Activated T-cell treated with anti-CD3 and anti-CD28 coated beads for 4 hours (primary cell): ENCODE measurements at places on chromosomes 11 and 22.

- no peak for DNase-seq
These were observed 33.3 kb downstream of the RBFOX2 start for GRCh38 chr22:35995348-35995747.

DNA sequence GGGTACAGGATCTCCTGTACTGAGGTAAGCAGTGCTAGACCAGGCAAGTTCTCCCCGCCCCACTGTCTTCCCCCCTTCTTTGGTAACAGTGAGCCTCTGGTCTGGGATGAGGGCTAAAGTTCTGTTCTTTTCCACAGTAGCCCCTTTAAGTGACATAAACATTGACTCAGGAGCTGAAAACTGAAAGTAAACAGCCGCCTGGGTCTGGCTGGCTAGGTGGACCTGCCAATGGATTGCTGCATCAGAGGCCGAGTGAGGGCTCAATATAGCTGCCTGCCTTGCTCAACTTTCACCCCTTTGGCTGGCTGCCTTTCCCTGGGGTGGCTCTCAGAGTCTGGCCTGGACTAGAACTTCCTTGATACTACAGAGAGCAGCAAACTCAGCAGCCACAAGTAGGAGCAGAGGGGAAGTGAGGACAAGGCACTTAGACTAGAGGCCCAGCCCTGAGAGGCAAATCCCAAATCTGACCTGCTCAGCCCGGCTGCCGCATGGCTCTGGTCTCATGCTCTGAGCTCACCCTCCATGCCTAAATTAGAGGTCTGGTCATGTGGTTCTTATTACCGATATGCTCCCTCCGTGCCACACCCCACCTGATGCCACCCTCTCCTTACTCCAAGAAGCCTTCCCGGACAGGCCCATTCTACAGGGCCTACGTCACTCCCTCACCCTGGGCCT, 9.6 kb upstream of the UCP3 start:
- DNase-seq = no peak

GRCh38 chr11:66659763-66660162, 17.9 kb downstream of the RBM4B start:
- DNase-seq = no peak

- no peak for DNase-seq
These were observed 82.6 kb downstream of the RAB30 start for GRCh38 chr11:82988936-82989627.

DNA sequence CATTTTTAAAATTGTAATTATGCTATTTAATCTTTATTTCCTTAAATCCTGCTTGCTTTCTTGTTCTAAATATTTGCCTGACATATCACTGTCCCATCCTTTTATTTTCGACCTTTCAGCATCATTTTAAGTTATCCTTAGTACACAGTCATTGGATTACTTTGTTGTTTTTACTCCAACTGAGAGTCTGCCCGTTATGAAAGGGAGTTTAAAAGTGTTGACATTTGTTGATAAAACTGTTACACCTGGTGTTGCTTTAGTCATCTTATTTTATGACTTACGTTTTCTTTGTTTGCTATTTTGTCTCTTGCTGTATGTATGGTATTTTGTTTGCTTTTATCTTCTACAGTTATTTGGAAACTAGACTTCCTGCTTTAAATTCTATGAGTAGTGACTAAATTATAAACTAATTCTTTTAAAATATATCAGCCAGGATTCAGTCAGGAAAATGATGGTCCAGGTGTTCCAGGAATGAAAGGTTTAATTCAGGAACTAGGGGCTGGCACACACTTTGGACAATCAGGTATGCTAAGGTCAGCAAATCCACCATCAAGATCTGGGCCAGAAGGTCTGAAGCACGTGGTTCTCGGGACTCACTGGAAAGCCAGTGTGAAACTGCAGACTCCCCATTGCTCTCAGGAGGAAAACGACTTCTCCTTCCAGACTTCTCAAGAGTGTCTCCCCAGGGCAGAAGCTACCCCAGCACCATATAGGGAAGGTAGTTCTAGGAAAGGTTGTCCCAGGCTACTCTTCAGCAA, 86.0 kb downstream of the RASSF10 start:
- no peak for DNase-seq

DNA sequence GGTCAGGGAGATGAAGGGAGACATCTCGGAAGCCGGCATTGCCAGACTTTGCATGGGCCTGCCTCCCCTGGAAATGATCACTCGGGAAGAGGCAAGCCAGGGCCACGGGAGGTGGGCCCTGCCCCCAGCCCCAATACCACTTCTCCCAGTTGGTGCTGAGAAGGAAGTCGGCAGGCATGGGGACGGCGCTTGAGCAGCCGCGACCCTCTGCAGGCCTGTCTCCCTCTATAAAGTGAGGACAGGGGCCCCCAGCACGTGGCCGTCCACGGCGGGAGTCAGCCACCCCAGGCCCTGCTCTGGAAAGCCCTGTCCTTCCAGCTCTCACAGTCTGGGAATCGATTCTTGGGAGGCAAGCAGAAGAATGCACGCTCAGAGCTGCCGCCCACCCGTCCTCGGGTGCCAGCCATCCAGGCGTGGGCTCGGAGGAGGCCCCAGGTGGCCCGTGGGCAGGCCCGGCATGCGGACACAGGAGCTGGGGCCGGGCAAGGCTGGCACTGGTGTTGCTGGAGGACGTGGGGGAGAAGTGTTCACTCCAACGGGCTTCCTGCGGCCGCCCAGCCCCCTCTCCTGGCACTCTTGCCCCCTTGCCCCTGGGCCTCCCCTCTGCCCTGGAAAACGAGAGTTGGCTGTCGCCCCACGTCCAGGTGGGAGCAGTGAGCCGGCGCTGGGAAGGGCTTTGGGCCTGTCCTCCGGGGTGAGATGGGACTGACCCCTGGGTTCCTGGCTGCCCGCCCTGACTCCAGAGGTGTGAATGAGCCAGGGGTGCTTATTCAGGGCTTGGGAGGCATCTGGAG, 77.5 kb downstream of the CACNA1I start:
- DNase-seq = no peak

DNA sequence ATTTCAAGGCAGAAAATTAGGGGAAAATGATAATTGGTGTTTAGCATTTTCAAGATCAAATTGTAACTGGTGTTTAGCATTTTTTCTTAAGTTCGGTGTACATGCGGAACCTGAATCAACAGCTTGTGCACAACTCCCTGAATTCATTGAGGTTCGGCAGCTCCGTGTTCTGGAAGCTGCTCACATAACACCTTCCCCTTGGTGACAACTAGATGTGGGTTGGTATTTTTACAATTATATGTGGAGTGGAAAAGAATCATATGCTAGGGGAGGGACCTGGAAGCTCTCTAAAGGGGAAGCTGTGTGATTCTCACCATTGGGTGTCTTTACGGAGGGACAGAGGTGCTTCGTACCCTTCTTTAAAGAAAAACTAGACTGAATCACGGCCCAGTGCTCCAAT, 199.0 kb upstream of the MTNR1B start:
- no peak for DNase-seq

DNA sequence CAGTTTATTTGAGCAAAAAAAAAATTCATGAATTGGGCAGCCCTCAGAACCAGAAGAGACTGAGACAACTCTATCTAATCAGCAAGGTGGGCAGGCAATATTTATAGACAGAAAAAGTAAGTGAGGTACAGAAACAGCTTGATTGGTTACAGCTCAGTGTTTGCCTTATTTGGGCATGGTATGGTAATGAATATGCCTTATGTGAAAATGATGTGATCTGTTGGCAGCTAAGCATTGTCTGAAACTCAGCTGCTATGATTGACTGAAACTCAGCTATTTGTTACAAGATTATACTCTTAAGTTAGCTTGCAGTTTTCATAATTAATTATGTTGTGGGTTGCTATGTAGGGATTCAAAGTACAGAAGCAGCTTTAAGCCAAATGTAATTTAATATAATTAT, 127.6 kb downstream of the CNTN5 start:
- no peak for DNase-seq

DNA sequence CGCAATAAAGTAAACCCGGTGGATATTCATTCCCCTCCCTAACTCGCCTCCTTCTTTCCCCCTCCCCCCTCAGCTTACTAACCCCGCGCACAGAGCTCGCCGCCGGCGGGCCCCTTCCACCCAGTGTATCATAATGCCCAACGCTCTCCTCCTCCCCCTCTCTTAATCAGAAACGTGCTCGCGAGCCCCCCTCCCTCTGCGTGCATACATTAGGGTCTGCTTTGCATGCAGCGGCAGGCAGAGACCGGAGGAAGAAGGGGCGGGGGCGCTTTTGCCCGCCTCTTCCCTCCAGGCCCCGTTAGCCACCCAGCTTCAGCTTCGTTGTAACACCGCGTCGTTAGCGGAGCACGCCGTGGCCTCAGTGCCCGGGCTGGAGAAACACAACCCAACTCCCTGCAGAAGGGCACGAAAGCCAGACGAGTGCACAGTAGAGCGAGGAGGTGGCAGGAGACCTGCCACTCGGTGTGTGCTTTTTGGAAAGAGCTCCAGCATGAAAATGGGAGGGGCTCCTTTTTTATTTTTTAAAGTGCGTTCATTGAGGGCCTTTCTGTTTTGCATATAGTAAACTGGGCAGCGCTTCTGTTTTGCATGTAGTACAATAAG, 901 bp upstream of the KMT2A start:
- peak; percentile 21 for DNase-seq

GRCh38 chr11:123628936-123629683, 25.3 kb downstream of the SCN3B start:
- no peak for DNase-seq

- no peak for DNase-seq
These were observed 1116.9 kb downstream of the TBC1D22A start for GRCh38 chr22:47879346-47879745.

- DNase-seq = no peak
These were observed 19.9 kb upstream of the TEF start for GRCh38 chr22:41361716-41362310.

DNA sequence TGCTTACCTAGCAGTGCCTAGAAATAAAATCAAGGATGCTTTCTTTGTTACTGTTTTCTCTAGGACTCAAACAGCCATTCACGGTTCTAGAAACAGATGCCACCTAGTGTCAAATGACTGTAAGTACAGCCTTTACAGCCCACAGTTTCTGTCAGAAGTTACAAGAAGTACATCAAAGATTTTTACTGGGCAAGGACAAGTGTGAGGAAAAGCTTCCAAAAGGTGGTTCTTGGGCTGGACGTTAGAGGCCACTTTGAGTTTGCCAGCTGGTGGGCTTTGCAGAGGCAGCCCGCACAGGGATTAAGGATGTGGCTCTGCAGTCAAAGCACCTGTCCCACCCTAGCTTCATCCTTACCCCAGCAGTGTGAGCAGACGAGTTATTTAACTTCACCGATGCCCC, 6.9 kb downstream of the KMT5B start:
- no peak for DNase-seq

GRCh38 chr11:15349413-15349812, 234.7 kb downstream of the INSC start:
- DNase-seq = no peak

- DNase-seq = no peak
These were observed 556 bp downstream of the CRYBB2 start for GRCh38 chr22:25219948-25220442.

DNA sequence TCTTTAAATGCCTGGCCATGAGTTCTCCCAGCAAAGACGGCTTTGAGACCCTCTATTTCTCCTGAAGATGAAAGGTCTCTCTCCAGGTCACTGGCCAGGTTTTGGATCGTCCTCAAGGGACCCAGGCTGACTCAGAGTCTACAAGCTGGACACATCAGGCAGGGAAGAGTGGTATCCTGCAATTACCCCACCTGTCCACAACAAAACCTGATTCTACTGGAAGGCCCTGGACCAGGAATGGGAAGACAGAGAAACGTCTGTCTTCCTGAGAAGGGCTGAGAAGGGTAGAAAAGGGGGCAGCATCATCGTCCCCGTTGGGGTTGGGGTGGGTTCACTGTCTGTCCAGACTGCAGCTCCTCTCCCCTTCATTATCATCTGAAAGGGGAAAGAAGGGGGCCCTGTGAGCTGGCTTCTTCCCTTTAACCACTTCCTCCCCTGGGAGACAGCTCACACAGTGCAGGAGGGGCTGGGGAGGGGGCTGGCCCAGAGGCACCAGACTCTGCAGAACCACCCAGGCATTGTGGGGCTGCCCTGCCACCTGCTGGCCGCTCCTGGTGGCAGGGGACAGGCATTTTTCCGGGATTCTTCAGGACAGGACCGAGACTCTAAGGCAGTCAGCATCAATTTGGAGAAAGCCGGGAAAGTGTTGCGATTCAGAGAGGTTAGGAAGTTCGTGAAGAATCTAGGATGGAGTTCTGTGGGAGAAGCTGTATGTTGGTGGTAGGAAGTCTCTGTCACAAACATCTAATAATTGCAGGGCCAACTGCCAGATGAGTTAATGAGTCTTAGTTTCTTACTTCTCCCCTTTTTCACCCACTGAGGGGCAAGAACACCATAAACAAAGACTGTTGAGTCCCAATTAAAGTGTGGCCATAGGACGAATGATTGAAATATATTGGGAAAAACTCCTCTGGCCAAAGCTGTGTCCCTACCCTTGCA, 57.6 kb downstream of the SYN3 start:
- peak; percentile 5 for DNase-seq

DNA sequence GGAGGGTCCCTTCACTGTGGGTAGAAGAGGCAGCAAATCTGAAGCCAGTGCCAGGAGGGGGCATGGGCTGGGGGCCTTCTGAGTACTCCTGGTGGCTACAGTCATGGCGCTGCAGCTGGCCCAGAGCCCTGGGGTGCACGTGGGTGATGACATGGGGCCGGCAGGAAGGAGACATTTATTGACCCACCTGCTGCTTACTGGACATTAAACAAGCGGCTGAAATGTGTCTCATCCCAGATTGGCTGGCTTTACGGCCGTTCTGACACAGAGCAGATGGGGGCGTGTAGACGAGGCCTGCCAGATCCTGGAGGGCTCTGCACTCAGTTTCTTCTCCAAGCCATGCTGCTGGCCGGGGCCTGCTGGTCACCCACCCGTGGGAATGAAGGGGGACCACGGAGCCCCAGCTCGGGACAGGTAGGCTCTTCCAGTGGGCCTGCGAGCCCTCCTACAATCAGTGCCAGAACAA, 906.9 kb downstream of the BRD1 start:
- DNase-seq = no peak

DNA sequence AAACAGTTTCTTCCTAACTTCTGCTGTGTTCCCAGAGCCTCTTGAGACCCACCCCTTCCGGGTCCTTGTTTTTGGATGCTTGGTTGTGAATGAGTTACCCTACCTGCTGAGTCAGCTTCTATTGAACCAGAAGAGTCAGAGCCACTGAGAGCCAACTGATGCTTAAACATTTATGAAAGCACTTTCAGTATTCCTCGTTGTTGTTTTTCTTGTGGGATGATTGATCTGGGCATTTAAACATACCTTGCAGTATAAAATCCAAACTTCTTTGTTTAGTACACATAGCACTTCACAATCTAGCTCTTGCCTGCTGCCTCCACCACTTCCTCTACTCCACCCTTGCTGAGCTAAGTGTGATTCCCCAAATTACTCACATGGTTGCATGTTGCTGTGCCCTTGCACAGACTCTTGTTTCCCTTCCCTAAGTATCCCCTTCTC, 5.5 kb downstream of the PRSS23 start:
- no peak for DNase-seq

- DNase-seq = no peak
These were observed 30.3 kb upstream of the PISD start for GRCh38 chr22:31692186-31692886.

DNA sequence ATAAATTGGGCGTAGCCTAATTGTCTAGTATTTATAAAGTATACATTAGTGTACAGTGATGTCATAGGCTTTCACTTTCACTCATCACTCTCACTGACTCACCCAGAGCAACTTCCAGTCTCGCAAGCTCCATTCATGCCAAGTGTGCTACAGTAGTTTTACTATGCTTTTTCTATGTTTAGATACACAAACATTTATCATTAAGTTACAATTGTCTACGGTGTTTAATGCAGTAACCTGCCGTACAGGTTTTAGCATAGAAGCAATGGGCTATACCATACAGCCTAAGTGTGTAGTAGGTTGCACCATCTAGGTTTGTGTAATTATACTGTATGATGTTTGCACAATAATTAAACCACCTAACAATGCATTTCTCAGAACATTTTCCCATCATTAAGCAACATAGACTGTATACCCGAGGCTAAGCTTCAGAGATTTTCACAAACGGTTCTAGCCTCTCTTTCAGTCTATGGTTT, 17.5 kb downstream of the OR9G1 start:
- DNase-seq = no peak
